ENCODE measurements at places on chromosomes 4 and X.

DNA sequence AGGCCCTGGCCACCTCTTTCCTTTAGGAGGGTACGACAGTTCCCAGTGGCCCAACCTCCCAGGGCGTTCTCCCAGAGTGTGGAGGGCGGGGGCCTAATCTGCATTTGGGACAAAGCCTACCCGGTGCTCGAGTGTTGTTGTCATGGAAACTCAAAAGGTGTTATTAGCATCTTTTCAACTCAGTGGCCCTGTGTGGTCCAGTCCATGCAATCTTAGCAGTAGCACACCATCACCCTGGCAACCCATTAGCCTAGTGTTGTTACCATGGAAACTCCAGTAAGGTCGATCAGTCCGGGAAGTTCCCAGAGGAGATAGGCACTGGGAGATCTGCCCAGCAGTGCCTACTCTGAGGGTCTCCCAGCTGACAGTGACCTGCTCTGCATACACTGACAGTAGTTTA lies 20.2 kb downstream of the APLN start:
- no peak for DNase-seq

- no peak for DNase-seq
Measured at GRCh38 chr4:122584519-122584918, 36.3 kb downstream of the IL21 start.

DNA sequence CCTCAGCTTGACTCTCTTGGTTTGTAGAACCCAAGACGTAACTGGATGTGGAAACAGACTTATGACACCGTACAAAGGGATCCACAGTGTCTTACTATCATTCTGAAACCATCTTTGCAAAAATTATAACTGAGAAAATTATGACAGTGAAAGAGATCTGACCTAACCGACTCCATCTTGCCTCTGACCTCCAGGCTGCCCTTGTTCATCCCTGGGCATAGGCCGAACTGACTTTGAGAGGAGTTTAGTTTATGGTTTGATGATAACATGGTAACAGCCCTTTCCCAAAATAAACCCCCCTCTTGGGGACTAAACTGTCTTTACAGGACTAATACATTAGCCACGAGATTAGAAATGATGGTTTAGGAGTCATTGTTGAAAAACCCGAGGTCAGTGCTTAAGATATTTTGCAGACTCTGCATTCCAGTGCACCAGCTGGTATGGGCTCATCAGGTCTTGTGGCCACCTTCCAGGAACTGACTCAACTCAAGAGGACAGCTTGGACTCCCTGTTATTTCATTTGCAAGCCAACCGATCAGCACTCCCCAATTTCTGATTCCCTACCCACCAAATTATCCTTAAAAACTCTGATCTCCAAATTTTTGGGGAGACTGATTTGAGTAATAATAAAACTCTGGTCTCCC lies 49.6 kb downstream of the CASP3 start:
- no peak for DNase-seq

GRCh38 chr4:121764702-121765367 lies at the start of gene SMIM43:
TSS of gene SMIM43 (minus strand) at chr4:121765164. CDS start at chr4:121765105, 59 bp downstream.
- no peak for DNase-seq

All from NCI-H1417 (cell line).